ENCODE measurements at places on chromosomes 2 and 18.
A peak's percentile ranks its signal among the peaks of the same experiment; 100 is the strongest.

GRCh38 chr18:7812431-7813063, 245.4 kb downstream of the PTPRM start:
- DNase-seq = no peak

DNA sequence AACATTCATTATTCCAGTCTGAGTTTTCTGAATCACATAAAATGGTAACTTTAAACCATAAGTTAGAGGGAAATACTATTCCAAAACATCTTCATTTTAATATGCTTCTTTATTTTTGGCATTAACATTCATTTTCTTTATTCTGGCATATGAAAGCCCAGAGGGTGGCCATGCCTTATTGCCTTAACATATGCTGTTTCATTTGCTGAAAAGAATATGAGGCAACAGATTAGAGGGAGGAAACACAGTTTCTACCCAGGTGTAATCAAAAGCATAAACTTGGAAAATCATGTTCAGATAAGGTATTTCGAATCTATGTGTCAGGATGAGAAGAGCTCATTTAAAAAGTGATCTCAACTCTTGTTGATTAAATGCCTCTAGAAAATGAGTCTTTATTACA, 379.9 kb upstream of the DSEL start:
- no peak for DNase-seq

DNA sequence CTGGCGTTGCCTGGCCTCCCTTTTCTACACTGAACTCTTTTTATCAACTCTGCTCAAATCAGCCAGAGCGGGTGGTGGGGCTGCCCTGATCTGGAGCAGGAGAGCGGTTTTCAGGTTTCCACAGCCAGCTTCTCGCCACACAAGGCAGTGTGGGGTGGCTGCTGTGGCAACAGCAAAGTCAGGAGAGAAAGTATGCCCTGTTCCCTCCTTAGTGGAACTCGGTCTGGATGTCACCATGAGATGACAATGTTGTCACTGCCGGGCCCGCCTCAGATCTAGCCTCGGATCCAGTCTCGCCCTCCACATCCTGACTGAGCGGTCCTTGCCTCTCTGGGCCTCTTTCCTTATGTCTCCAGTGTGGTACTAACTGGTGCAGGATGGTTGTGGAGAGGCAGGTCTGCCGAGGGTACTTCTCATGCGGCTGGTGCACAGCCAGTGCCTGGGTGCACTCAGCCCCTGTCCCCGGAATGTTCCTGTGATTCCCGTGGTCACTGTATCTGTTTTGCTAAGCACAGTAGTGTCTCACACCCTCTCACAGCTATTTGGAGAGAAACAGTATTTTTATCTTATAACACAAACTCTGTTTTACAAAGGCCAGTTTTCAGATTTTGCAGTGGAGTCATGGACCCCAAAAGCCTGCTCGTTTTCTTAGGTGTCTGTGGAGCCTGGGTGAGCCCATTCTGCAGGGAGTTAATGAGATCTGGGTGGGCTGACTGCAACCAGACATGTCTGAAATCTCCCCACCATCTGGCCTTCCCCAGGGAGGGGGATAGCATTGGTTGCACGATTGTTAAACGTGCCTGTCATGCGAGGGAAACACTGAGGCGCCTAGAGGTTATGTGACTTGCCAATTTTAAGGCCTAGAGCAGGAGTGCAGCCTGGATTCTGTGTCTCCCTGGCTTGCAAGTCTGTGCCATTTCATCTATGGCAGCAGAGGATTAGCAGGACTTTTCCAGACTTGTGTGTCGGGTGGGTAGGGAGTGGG, 261.1 kb upstream of the AGAP1 start:
- DNase-seq = no peak

- DNase-seq = no peak
These were observed 192.6 kb downstream of the CD226 start for GRCh38 chr18:69755041-69755440.

DNA sequence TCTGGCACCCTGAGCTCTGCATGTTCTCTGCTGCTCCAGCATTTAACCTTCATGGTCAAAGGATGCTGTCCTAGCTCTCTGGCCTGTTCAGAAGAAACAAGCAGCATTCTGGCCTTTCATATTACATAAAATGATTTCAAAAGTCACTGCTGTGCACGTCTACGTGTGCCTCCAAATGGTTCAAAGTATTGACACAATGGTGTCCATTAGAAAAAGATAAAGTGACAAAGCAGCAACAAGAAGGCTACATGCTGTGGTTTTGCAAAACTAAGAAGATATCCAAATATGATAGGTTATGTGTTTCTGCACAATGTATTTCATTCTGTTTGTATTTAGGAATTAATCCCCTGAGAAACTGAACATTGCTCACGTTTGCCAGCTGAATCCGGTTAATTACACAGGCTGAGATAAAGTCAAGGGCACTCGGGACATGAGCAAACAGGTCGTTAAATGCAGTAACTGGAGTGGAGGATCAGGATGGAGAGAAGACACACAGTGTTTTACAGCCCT, 258.5 kb downstream of the DOK6 start:
- peak; percentile 36 for DNase-seq

GRCh38 chr18:68152770-68153169, 562.1 kb downstream of the TMX3 start:
- DNase-seq = no peak

DNA sequence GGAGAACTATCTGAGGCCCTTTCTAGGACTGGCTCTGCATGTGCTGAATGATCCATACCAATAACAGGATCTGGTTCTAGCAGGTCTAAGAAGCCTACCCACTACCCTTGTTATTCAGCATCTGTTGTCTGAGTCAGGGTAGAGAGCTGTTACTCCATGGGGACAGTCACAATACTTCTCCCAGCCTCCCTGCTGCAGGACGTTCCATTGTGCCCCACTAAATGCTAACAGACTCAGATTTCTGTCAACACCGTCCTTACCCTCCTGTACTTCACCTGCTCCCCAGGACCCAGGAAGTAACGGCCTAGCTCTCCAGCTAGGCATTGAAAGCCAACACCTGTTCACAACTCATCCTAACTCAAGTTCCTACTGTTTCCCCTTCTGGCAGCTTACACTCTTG, 719.7 kb upstream of the ID2 start:
- no peak for DNase-seq

DNA sequence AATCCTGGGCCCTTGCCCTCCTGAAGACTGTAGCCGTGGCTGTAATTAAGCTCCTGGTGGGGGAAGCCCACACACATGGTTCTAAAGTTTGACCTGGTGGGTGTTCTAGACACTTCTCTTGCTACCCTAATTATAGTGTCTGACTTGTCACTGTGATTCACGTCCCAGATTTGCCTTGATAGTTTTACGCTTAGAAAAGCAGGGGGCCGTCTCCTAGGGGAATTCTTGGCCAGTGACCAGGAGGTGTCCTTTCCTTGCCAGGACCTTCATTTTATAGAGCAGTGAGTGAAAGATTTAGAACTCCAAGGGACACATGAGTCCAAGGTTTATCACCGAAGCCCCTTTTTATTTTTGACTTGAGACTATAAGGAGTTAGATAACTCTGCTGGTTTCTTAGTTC, 9.0 kb downstream of the TMEM214 start:
- DNase-seq = no peak

DNA sequence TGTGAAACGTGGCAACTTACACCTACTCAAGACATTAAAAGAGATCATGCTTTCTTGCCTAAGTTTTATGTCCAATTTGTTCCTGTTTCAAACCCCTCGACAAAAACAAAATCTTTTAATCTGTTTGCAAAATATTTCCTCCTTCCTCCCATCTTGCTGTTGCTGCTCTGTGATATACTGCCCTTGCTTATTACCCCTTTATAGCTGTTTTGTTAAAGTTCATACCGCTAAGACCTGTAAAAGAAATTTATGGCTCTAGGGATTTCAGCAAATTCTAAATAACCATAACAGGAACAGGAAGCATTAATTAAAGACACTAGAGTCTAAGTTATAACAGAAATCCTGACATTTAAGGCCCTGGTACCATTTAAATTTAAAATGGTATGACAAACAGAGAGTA, 1268.2 kb upstream of the PIK3C3 start:
- DNase-seq = no peak

DNA sequence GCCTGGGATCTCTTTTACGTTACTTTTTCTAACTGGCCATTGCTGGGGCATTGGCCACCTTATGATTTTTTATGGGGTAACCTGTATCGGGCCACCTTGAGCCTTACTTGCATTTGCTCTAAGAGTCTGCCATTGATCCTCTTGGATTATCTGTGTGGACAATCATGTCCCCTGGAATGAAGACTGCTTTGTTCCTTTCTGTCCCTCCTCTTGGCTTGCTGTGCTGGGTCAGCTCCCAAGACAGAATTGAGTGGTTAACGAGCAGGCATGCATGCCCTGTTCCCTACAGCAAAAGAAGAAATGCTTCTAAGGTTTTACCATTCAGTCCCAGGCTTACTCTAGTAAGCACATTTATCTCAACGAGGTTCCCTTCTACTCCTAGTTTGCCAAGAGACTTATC, 46.3 kb downstream of the MAL start:
- no peak for DNase-seq

- no peak for DNase-seq
These were observed 21.6 kb upstream of the B3GNT7 start for GRCh38 chr2:231373786-231374349.

DNA sequence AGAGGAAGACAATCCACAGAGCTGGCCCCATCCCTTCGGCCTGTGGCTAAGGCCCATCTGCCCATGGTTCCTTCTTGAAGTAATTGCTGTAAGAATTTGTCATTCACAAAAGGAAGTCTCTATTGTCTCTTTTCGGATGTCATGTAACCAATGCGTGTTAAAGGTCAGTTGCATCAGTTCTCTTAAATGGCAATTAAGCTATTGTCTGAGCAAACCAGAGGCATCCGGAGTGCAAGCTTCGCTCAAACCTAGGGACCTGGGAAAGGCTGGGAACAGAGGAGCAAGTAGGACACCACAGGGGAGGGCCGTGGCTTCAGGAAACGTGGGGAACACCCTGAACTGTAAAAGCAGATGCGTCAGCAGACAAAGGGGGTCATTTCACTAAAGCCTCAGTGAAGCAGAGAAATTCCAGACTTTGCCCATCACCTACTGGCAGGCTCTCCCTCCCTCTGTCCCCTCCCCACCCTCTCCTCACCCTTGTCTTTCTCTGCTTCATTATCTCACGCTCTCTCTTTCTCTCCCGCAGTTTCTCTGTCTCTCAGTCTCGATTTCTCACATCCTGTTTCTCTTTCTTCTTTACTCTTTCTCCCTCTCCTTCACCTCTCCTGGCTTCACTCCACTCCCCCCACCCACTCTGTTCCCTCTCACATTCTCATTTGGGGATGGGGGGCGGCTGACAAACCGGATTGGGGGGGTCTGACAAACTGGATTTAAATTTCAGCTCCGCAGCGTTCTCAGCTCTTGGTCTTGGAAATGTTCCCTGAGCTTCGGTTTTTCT, 204.6 kb upstream of the TNP1 start:
- no peak for DNase-seq

DNA sequence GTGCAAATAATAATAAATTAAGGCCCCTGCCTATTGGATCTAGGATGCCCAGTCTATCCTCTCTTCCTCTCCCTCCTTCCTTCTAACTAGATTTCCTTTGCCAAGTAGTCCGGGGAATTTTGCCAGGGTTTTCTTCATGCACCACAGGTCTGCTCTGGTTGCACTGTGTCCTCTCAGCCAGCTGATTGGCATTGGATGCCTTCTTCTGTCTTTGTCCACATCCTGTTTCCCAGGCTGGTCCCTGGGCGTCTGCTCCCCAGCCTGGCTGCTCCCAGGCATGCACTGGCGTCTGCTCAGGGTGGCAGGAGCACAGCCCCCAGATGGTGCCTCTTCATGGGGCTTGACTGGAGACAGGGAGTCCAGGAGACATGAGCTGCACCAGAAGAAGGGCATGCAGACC, 66.4 kb downstream of the GALR1 start:
- DNase-seq = no peak

DNA sequence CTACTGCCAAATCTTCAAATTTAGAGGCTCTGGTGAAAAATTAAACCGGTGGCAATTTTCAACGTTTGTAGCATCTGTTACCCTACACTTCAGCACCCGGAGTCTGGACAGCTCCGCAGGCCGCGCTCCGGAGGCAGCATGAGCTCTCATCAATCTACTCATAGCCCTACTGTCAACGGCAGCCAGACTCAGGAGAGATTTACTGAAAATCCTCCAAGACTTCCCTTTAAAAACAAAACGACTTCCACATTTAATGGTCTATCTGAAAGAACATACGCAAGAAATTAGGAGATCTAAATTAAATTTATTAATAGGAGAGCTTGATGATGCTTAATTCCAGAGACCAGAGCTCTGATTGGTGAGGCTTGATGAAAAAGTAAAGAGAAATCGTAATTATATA, 970 bp upstream of the ADCYAP1 start:
- DNase-seq = no peak

- no peak for DNase-seq
These were observed 71.6 kb upstream of the CHRNA1 start for GRCh38 chr2:174835797-174836255.

GRCh38 chr18:49915352-49915751, 102.0 kb upstream of the ACAA2 start:
- DNase-seq = no peak

GRCh38 chr2:28544922-28545589, 49.2 kb downstream of the PLB1 start:
- no peak for DNase-seq

GRCh38 chr18:21949326-21950015, 208.9 kb downstream of the MIB1 start:
- DNase-seq = no peak

DNA sequence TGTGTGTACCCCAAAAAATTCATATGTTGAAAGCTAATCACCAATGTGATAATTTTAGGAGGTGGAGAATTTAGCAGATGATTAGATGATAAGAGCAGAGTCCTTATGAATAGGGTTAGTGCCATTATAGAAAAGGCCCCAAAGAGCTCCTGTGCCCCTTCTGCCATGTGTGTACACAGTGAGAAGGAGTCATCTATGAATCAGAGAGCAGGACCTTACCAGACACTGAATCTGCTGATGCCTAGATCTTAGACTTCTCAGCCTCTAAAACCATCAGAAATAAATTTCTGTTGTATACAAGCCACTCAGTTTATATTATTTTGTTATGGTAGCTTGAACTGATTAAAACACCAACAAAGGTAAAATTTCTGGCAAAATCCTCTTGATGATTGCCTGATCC, 560.0 kb upstream of the CDH2 start:
- DNase-seq = no peak

- DNase-seq = no peak
These were observed 41.1 kb upstream of the SCYGR1 start for GRCh38 chr2:227428731-227429285.

DNA sequence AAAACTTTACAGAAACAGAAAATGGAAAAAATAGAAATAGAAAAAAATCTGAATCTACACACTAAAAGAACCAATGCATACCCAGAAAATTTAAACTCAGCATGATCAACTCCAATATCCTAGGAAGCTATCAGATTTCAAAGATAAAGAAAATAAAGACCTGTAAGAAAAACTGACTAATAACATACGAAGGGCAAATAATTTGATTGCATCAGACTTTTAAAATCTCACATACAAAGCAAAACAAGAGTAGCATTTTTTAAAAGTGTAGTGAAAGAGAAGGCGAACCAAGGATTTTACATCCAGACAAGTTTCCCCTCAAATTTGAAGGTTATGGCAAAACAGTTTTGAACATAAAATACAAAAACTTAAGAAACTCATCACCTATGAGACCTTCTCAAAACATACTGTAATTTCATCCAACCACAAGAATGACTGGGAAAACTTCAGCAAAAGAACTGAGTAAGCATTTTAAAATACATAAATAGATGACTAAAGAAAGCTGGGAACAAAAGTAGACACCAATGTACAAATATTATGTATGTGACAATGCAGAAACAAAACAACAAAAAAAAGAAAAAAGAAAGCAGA, 54.8 kb downstream of the NBAS start:
- no peak for DNase-seq

- DNase-seq = no peak
These were observed 221.5 kb upstream of the SLC35G4 start for GRCh38 chr18:11387880-11388279.
